ENCODE measurements at places on chromosomes 5 and 9.

GRCh38 chr9:33138768-33139167 is 28.4 kb downstream of the B4GALT1 start:
- no peak for DNase-seq

GRCh38 chr5:14210729-14211128 is 67.6 kb downstream of the TRIO start:
- no peak for DNase-seq

DNA sequence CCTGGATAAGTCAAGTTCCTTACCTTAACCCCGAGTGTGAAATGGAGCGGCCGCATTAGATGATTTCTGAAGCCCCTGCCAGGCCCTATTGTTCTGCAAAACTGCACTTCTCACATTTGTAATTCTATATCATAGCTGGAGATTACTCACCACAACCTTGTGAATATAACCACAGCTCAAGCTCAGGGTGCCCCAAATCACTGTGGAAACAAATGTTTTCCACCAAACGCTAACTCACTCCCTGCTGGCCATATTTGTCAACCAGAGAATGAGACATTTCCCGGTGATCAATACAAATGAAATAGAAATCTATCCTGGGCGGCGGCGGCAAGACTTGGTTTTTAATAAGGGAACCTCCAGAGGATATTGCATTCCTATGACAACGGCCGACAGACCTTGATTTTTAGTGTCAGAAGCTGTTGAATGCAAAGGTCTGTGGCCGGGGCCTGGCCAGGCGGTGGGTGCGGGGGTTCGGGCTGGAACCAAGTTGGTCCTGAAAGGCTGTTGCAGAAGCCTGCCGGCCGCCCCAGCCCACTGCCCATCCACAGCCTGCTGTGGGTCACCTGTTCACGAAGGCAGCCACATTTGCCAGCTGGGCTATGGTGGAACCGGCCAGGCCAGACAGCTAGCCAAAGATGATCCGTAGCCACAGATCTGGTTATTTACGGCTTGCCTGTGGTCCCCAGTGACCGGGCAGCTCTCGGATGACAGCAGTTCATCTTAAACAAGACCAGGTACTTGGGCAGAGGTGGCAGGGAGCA is 93.9 kb upstream of the LMX1B start:
- no peak for DNase-seq

DNA sequence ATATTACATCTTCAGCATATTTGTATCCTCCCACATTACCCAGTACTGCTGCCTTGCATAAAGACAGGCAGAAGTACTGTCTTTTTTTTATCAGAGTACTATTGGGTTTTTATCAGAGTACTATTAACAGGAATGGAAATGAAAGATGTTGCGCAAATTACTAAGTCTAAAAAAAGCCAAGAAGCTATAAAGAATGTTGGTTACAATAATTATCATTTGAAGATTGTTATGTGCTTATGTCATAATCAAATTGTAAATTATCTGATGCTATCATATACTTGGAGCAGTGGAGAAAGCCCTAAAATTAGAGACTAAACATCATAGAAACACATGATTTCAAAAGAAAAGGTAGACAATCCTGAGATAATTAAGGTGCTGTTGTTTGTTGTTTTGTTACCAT is 188.8 kb downstream of the CCDC192 start:
- no peak for DNase-seq

- no peak for DNase-seq
These were observed 56.9 kb upstream of the SLC1A1 start for GRCh38 chr9:4433379-4433778.

- DNase-seq: peak; percentile 87
These were observed 10.3 kb downstream of the OCLN start for GRCh38 chr5:69502767-69503488.

- no peak for DNase-seq
These were observed 256 bp upstream of the CLINT1 start for GRCh38 chr5:157859227-157859575.

DNA sequence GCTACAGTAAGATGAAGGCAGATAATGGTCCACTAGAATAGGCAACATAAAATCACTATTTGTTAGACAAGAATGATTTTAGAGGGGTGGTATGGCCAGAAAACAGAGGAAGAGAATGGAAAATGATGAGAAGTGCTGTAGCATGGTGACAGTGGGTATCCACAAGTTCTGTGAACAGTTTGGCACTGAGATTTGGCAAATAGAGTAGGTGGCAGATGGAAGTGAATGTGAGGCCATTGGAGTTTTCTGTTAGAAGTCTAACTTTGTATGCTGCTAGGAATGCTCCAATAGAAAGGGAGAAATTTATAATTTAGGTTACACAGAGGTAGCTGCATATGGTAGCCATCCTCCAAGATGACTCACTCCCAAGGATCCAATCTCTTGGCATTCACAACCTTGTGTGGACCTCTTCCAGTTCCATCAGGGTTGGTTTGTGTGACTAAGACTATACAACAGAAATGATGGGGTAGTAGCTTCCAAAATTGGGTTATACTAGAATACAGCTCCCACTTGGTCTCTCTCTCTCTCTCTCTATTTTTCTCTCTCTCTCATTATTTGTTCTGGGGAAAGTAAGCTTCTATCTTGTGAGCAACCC is 646.9 kb upstream of the ZNF608 start:
- no peak for DNase-seq

GRCh38 chr9:135506327-135507103 is 6.0 kb downstream of the MRPS2 start:
- DNase-seq: no peak

GRCh38 chr5:107272954-107273353 is 397.8 kb downstream of the EFNA5 start:
- DNase-seq: peak; percentile 28

GRCh38 chr5:61329550-61330128 is 2.4 kb upstream of the ZSWIM6 start:
- DNase-seq: peak; percentile 59

GRCh38 chr5:87164409-87164808 is 103.3 kb upstream of the RASA1 start:
- peak; percentile 24 for DNase-seq

DNA sequence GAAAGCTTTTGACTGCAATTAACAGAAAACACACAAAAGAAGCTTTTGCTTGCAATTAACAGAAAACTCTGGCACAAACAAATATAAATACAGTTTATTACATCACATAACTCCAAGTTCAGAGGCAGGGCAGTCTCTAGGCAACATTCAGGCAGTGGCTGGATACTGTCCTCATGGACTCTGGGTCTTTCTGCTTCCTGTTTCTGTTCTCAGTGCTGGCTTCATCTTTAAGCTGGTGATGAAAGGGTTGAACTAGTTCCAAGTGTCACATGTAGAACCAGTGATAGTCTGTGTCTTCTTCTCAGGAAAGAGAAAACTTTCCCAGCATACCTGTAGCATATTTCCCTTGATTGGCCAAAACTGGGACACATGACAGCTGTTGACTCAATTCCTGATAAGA is 222.6 kb upstream of the GLRA1 start:
- DNase-seq: no peak
